ENCODE measurements at places on chromosomes 5 and 9.
A peak's percentile ranks its signal among the peaks of the same experiment; 100 is the strongest.

DNA sequence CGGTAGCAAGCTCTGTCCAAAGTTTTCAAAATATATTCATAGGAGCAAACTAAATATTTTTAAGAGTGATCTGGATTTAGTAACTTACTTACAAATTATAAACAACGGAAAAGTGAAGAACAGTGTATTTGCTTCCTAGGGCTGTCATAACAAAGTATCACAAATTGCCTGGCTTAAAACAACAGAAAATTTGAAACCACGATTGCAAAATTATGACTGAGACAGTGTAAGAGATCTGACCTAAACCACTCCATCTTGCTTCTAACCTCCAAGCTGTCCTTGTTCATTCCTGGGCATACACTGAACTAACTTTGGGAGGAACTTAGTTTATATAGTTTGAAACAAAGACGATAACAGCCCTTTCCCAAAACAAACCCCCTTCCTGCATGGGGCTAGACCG is 202.0 kb upstream of the CDH6 start:
- DNase-seq = no peak

- no peak for DNase-seq
Measured at GRCh38 chr9:106915851-106916250, 52.9 kb downstream of the ZNF462 start.

DNA sequence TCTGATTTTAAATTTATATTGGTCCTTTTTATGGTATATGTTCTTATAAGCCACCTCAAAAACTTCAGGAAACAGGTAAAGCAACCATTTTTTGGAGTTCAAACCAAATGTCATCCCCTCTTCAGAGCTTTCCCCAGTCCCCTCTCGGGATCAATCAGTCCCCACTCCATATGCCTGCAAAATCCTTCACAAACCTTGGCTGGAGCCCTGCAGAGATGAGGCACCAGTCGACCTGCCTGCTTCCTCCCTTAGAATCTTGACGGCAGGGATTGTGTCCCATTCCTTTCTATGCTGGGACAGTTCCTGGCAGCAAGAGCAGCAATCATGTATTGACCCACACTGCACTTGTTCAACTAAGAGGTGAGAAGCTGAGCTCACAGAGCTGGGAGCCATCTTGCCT is 22.6 kb downstream of the B4GALT1 start:
- DNase-seq = no peak

GRCh38 chr9:128249558-128249907 is 26.3 kb downstream of the GOLGA2 start:
- DNase-seq = no peak

DNA sequence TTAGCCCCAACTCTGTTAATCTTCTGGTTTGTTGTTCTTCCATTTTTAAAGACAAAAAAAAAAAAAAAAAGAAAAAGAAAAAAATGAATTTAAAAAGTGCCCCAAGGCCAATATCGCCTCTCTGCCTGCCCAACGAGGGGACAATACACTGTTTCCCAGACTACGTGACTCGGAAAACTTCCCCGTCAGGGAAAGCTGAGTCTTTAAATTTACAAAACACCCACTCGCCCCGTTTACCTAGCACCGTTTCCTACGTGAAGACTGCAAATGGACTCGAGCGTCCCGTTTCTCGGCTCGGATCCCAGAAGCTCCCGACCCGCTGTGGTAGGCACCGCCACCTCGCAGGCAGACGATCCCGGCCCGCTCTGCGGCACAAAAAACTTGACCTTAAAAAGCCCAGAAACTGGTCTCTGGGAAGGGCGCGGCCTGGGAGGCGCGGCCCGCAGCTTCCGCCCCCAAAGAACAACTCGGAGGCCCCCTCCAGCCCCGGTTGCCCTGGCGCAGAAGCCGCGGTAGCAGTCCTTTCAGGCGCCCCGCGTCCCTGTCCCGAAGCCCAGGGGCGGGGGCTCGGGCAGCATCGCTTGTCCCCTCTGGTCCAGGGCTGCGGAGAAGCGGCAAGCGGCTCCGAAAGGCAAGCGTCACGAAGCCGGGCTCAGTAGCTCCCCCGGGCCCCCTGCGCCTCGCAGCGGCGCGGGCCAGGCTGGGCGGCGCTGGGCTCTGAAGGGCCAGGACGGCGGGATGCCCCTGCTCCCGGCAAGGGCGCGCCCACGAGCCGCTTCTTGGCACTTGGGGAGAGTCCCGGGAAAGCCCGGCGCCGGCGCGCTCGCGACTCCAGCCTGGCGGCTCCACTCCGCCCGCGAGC is at the start of gene GCNT4:
Gene GCNT4, minus strand, starts transcription at position 367 of the 862 bp plus-strand sequence. CDS start 22,521 bp downstream, outside the sequence.
- peak; percentile 69 for DNase-seq

- DNase-seq = no peak
Measured at GRCh38 chr5:108113950-108114349, 267.9 kb downstream of the FBXL17 start.

GRCh38 chr9:118230329-118230728 is 526.1 kb downstream of the TLR4 start:
- no peak for DNase-seq

DNA sequence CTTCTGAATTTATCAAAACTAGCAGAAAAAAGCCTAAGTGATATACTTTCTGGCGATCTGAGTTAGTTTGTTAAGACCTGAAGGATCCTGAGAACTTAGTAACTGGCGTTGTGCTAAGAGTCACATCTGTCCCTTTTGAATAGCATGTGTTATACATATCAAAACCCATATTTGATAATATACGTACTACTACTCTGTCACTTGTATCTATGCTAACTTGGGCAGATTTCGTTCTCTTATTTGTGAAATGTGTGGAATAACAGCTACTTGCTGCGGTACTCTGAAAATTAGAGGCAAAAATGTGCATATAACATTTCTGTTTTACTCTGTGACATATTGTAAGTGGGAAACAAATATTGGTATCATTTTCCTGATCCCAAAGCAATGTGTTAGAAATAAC is 126.4 kb downstream of the PARP8 start:
- no peak for DNase-seq

- no peak for DNase-seq
Measured at GRCh38 chr5:159928122-159928909, 12.0 kb downstream of the ADRA1B start.

DNA sequence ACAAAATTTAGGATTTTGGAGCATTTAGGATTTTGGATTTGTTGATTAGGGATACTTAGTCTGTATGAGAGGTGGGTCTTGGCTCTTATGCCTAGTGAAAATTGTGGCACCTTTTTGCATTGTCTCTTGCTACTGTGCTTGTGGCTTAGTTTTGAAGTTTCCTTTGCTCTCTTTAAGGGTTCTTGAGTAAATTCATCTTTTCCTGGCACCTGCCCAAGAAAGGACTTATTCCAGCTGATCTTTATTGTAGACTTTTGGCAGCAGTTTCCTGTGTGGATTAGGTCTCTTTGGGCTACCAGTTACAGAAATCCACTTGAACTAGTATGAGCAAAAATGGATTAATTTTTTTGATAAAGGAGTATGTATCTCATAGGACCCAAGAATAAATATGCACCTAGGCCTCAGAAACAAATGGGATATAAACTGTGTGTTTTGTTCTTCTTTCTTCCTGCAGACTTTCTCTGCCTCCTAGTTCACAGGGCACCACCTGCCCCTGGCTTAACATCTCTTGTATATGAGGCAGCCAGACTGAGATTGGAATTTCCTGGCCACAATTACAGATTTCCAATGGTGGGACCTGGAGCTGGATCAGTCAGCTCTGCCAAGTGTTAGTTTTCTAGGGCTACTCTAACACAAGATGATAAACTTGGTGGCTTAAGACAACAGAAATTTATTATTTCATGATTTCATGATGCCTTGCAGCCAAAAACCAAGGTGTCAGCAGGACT is 44.6 kb downstream of the FOCAD start:
- DNase-seq = no peak

- no peak for DNase-seq
Measured at GRCh38 chr9:133585481-133586351, 23.5 kb downstream of the FAM163B start.

GRCh38 chr9:133917375-133917774 is 74.7 kb downstream of the VAV2 start:
- no peak for DNase-seq

GRCh38 chr5:40928886-40929448 is 19.7 kb downstream of the C7 start:
- DNase-seq = no peak

GRCh38 chr5:140966293-140967225 is at the start of gene PCDHAC2:
Gene PCDHAC2, plus strand, starts transcription at chr5:140966476. Its CDS starts 291 bp downstream, at chr5:140966767.
- DNase-seq = no peak

DNA sequence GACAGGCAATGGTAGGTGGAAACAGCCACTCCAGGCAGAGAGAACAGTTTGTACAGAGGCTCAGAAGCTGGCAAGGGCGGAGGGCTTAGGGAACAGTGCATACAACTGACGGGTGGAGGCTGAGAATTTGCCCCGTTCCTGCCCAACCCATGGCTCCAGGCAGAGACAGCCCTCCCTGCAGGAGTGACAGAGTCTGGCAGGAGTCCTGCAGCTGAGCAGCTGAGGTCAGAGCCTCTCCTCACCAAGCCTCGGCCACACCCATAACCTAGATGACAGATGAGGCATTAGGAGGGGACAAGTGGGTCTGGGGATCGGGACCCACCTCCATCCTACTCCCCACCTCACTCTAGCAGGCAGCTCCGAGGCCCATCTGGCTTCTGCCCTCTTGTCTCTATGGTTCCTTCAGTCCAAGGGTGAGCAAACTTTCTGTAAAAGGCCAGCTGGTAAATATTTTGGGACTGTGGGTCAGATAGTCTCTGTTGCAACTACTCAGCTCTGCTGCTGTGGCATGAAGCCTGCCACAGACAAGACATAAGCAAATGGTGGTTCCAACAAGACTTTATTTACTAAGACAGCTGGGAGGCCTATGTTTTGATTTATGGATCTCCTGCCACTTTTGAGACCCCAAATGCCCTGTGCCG is 83.7 kb downstream of the SH3TC2 start:
- DNase-seq = no peak

DNA sequence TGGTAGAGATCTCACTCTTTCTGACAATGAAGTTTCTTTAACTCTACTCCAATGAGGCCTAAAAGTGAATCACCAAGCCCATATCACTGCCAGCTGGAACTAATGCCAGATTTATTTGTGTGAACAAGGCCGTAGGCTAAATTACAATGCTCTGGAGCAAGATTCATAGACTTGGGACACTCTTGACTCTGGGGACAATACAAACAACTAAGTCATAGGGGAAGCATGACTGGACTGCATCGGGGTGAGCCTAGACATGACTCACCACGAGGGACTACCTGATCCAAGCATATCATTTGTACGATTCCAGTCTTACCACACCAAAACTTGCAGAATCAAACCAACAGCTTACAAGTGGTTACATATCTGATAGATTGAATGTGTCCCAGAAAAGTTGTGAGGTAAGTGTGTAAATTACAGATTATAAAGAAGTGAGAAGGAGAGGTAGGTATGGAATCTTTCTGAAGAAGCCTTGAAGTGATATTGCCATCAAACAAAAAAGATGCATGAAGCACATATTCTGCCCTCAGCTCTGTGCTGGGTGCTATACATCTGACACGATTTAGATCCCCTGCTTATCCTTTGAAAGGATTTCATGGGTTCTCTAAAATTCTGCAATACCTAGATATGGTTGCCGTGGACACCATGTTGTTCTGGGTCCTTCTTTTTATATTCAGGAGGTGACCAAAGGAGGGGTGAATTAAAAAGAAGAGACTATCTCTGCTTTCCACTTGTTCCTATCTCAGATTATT is 199.3 kb upstream of the PDE4D start:
- DNase-seq = no peak

DNA sequence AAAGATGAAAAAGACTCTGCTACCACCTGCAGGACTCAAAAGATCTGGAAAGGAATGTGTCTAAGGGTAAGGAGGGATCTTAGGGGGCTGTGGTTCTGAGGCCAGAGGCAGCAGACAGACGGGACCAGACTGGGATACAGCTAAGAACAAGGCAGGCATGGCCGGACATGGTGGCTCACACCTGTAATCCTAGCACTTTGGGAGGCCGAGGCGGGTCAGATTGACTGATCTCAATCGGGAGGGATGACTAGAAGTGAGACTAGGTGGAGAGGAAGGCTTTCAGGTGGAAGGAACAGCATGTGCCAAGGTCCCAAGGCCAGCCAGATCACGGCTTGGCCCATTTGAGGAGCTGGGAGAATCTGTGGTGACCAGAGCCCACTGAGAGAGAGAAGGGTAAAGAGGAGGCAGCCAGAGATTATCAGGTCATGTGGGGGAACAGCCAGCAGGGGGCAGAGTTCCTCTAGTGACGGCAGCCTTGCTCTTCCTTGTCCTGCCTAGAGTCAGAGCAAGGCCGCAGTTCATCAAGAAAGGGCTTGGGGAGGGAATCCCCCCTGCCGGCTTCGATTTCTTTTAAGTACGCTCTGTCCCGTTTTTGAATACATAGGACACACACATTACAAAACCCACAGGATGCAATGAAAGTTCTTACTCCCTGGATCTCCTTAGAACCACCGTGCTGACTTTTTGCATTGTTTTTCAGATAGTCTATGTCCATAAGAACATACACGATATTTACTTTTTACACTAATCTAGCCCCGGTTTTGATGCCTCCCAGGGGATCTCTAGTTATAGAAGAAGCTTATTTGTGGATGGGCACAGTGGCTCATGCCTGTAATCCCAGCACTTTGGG is 2.6 kb upstream of the OLFML2A start:
- peak; percentile 82 for DNase-seq

Measured in activated T-cell treated with anti-CD3 and anti-CD28 coated beads, Interleukin-2, amount 50 U/mL, for 1 hour (primary cell).